ENCODE measurements at places on chromosomes 1 and 21.
A peak's percentile ranks its signal among the peaks of the same experiment; 100 is the strongest.

DNA sequence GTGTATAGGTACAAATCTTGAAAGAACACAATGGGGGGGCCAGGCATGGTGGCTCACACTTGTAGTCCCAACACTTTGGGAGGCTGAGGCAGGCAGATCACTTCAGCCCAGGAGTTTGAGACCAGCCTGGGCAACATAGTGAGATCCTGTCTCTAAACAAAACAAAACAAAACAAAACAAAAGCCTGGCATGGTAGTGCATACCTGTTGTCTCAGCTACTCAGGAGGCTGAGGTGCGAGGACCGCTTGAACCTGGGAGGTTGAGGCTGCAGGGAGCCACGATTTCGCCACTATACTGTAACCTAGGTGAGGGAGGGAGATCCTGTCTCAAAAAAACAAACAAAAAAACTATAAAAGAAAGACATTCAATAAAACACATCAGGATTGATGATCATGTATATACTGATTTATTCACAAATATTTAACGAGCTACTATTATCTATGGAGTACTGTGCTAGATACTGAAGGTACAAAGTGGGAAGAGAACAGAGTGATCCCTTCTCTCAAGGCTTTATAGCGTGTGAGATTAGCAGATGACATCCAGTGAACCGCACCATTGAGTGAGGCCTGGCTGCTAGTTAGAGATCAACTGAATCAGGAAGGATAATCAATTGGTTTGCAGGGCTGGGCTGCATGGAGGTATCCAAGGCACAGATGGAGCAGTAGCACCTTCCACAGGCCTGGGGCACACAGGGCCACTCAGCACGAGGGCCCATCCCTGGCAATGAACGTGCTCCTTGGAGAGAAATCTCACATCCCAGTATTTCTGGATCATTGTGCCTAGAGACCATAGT lies 26.4 kb downstream of the ELF3 start:
- no peak for DNase-seq

- no peak for DNase-seq
Observed at GRCh38 chr1:151145304-151146071, 943 bp downstream of the SEMA6C start.

GRCh38 chr1:100440075-100440809 lies 87.9 kb downstream of the CDC14A start:
- peak; percentile 28 for DNase-seq

GRCh38 chr1:34122080-34122932 lies 42.7 kb downstream of the CSMD2 start:
- no peak for DNase-seq

- peak; percentile 41 for DNase-seq
Observed at GRCh38 chr1:231040019-231040799, at the start of gene FAM89A. Gene FAM89A, minus strand, starts transcription at chr1:231040254. Its CDS starts 43 bp downstream, at chr1:231040211.

DNA sequence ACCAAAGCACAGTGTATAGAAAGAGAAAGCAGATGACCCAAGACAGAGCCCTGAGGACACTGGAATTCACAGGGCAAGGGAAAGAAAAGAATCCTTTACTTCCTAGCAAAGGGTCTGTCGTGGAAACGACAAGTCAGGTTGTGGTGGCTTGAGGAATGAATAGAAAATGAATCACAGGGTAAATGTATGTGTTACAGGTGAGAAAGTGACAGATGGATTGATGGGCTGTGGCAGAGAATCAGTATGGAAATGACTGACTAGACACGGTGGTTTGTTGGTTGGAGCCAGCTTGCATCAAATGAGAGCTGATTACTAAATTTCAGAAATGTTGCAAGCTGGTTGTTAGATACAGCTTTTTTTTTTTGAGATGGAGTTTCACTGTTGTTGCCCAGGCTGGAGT lies 46.9 kb downstream of the PTP4A2 start:
- DNase-seq: no peak

DNA sequence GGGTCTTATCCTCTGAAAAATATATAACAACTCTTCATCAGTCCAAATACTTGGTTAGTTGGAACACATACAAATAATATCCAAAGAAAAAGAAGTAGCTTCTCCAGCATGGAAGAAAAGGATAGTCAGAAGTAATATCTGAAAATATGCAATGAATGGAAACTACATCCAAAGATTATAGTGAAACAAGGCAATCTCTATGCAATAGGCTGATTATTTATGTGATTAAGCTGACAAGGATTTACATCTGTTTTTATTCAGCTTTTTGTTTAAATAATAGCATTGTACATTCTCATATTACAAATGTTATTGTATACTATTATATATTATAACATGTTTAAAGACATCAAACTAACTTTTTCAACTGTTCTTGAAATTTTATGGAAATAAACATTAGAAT lies 15.3 kb upstream of the TGFBR3 start:
- DNase-seq: no peak

- peak; percentile 23 for DNase-seq
Observed at GRCh38 chr1:55640708-55641473, 425.7 kb upstream of the USP24 start.

DNA sequence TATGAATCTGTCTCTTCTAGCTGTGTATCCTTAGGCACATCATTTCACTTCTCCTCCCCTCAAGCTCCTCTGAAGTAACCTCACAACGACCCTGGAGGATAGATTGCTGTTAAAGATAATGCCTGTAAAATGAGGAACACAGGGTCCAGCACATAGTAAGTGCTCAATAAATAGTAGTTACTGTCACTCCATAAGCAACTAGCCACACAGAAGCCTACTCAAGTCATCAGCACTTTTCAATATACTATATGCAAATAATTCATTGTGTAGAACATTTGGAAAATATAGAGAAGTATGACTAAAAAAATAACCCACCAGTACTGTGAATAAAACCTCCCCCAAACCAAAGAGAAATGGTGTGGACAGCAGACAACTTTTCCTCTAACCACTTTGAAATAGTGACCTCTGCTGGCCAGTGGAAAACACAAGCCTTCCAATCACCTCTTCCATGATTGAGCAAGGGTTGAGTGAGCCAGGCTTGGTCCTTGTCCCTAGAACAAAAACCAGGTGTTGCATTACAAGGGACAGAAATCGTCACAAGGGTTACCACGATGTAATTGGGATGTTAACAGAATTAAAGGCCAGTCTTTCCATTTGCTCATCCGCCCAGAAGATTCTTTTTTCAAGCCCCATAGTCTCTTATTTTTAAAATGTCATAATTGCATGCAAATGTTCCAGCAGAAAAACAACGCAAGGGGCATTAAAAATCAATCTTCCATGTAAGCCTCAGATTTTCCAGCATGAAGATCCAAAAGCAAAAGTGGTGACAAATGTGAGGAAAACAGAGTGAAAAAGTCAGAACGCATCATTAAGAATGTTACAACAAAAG lies 15.7 kb upstream of the GLIS1 start:
- DNase-seq: peak; percentile 21

DNA sequence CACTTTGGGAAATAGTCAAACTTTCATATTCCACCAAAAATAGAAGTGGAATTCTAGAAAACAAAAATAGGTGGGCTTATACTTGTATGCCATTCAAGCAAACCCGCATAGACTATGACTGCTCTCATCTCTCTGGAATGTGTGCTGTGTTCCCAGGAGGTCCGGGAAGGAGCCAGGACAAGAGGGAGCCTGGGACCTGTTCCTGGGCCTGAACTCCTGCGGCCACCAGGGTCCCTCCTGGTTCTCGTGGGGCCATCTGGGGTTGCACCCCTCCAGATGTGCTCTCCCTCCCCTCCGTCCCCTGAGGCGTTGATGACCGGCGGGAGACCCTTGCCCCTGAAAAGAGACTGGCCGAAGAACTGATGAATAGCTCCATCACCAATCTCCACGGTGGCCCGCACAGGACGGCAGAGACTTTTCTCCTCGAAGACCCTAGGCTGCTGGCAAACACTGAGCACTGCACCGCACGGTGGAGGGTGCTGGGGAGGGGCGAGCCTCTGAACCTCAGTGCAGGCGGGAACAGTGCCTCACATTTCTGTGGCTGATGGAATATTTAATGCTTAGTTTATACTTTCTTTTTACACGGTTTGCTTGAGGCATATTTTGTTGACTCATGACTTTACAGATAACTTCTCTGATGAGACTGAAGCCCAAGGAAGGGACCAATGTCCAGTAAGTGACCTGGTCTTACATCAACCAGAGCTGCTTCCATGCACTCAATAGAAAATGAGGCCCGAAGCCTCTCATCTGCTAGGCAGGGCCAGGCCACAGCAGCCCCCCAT lies 9.6 kb upstream of the ADARB1 start:
- DNase-seq: no peak

- no peak for DNase-seq
Observed at GRCh38 chr1:119160409-119160808, 20.0 kb upstream of the WARS2 start.

DNA sequence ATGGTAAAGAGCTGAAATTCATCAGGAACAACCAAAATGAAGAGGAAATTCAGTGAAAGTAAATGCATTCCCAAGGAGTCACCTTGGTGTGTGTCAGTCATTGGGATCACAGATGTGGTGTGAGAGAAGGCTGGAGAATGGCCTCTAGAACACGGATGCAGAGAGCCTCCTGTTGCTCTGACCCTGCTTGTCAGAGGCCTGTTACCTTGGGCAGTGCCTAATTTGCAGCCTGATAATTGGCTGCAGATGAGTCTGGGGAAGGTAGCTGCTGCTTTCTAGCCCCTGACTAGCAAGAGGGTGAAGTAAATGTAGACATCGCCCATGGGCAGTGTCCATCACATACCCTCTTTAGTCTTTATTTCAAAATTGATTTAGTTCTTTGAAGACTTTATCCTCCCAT lies 3.3 kb downstream of the GCSAML start:
- DNase-seq: no peak

- no peak for DNase-seq
Observed at GRCh38 chr1:26025517-26025916, 3.9 kb downstream of the EXTL1 start.

- no peak for DNase-seq
Observed at GRCh38 chr1:99017655-99018054, 13.0 kb upstream of the PLPPR5 start.

GRCh38 chr1:182639330-182639729 lies 35.1 kb upstream of the RGS16 start:
- no peak for DNase-seq

- no peak for DNase-seq
Observed at GRCh38 chr1:221612047-221612777, 129.7 kb downstream of the DUSP10 start.

- DNase-seq: no peak
Observed at GRCh38 chr1:147676311-147677085, 6.2 kb upstream of the ACP6 start.

DNA sequence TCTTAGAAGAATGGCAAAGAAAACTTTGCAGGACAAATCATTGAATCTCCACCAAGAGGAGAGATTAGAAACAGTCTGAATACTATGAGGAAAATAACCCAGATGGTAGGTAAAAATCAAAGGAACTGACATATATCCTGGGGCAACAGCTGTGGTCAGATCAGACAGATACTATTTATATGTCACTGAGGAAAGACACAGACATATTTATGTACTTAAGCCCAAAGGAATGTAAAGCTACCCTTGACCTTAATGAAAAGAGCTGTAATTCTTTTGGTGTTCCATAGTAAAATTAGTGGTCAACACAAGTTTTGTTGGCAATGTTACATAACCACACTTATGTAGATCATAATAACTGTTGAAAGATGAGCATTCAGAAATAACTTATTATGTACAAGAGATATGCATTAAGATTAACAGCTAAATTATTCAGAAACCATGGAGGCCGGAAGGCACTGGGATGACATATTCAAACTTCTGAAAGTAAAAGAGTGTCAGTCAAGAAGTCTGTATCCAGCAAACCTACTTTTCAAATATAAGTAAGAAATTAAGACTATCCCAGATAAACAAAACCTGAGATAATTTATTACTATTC lies 166.1 kb upstream of the SAMSN1 start:
- no peak for DNase-seq

DNA sequence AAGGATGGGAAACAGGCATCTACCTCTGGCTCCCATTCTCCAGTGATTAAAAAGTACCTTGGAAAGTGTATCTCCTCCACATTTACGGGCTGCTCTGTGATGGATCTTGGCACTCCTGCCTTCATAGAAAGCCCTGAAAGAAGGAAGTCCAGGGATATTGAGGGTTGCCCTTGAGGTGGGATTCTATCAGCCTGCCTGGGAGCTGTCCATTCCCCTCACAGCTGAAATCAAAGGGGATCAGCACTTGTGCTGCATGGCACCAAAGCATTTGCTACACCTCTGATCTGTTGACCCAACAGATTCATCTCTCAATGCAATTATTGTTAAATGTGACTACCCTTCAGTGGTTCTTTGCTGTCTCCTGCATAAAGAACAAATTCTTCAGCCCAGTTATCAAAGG lies 442.0 kb upstream of the RUNX1 start:
- no peak for DNase-seq

GRCh38 chr1:54480525-54480848 lies 67.5 kb upstream of the ACOT11 start:
- no peak for DNase-seq

- no peak for DNase-seq
Observed at GRCh38 chr1:172145231-172145651, 275.2 kb upstream of the C1orf105 start.

GRCh38 chr1:2133039-2133878 lies 61.3 kb downstream of the FAAP20 start:
- DNase-seq: peak; percentile 87

DNA sequence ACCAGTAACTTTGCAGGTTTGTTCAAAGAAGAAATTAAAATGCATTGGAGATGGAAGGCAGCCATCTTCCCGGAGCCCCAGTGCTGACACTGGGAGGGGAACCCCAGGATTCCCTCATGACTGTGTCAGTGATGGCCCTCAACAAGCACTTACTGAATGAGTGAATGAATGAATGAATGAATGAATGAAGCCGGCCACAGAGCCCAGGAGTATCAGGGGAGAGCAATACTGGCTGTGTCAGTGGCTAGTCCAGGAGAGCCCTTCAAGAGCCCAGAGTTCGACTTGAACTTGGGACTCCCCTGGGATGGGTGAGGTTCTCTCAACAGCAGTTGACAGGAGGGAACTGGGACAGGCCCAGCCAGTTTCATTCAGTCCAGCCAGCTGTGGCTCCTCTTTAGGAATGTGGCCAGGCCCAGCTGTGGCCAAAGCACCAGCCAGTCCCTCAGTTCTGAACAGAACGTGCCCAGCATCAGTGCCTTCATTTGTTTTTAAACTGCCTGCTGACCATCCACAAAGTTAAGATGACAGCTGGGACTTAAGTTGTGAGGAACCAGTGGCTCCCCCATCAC lies 9.2 kb upstream of the ERG start:
- DNase-seq: no peak

- DNase-seq: no peak
Observed at GRCh38 chr1:166785987-166786386, 53.3 kb upstream of the POGK start.

DNA sequence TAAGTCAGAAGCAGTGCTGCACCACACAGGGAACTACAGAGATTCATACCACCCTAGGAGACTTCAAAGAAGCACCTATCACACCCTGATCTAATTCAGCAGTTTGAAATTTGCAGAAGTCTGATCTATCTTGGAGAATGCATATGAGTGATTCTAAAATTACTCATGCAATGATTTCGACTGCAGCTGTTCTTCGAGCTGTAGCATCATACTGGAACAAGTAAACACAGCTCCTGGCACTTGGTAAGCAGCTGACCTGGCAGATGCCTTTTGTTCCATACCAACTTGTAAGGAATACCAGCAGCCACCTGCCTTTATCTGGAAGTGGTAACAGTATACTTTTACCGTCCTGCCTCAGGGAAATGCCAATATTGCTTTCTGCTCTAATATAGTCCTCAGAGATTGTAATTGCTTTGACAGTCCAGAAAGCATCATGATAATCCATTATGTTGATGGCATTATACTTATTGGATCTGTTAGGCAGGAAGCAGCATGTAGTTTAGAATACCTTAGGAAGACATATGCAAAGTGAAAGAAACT lies 25.7 kb downstream of the AADACL4 start:
- no peak for DNase-seq
